Fibroblast of lung (primary cell): ENCODE measurements at places on chromosomes 3 and 15. TPM values are rescaled to one million over a fixed set of nuclear protein-coding genes. Genes with fewer than 3 reads are reported as not detected.
A peak's percentile ranks its signal among the peaks of the same experiment; 100 is the strongest.

Gene PLA2G4E
- total RNA-seq: not detected in 2 replicates

Gene ISG20
- total RNA-seq: 3.0 and 3.1 TPM in 2 replicates

Gene CPNE4
- 0.17 TPM in 1 of 2 replicates, not detected in the other for total RNA-seq

Gene WDR49
- total RNA-seq: under 0.01 and 0.26 TPM in 2 replicates

Gene CYP8B1
- not detected in 2 replicates for total RNA-seq

Gene DPPA2
- total RNA-seq: not detected in 2 replicates

Gene ROPN1
- not detected in 2 replicates for total RNA-seq

DNA sequence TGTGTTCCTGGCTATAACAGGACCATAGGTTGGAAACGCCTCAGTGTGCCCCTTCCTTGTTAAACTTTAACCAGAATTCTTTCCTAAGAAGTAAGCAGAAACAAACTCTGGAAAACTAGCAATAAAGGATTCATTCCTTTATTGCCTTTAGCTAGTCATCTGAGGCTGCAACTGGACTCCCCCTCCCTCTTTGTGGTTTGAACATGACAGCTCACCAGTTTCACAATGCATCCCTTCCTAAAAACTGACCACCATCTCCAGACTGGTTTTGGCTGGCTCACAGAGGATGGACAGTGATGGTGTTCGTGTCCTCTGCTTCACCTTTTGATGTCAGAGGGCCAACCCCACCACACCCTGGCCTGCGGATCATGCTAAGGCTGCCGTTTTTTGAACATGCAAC lies 27.9 kb upstream of the TGFBR2 start:
- DNase-seq: peak; percentile 97

- peak; percentile 84 for DNase-seq
These were observed 1142.2 kb downstream of the IGSF11 start for GRCh38 chr3:117892431-117892841.

DNA sequence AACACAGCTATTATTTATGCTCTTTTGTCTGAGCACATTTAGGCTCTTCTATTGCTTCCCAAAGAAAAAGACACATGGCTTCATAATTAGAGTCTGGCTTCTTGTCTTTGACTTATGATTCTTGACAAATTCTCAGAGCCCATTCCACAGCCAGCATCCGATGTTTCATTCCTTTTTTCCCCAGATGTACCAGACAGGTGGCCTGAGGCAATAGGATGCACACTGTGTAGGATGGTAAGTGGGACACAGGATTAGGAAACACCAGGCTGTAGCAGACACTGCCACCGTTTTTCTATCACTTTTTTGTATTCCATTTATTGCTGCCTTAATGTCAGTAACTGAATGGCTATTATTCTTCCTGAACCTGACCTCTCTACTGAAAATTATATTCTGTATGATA lies 188.9 kb upstream of the CDIN1 start:
- no peak for DNase-seq

DNA sequence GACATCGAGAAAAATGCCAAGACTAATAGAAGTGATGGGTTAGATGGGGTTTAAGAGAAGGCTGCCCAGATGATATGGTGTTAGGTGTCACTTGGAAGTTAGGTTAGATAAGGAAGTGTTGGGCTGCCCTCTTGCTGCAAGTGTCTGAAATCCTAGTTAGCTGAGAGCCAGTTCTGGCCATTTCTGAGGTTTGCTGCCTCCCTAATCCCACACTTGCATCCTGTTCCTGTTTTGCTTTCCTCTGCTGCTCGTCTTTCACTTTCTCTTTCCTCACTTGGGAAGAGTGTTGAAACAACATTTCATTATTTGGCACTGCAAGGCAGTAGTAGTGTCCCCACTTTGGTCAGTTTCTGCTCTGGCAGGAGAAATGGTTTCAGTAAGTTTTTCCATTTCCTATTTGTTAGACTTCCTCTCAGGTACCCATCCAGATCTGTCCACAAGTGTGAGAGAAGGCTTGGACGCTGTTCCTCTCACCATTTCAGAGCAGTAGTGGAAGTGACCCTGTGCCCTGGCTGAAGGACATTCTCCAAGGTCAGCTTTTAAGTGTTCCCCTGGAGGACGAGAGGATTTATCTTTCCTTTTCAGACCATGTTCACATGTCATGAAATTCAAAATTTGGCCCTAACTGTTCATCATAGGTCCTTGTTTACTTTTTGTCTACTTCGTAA lies 93.3 kb downstream of the ADAMTSL3 start:
- DNase-seq: peak; percentile 75

GRCh38 chr15:92891533-92892200 lies 8.5 kb upstream of the CHD2 start:
- no peak for DNase-seq

DNA sequence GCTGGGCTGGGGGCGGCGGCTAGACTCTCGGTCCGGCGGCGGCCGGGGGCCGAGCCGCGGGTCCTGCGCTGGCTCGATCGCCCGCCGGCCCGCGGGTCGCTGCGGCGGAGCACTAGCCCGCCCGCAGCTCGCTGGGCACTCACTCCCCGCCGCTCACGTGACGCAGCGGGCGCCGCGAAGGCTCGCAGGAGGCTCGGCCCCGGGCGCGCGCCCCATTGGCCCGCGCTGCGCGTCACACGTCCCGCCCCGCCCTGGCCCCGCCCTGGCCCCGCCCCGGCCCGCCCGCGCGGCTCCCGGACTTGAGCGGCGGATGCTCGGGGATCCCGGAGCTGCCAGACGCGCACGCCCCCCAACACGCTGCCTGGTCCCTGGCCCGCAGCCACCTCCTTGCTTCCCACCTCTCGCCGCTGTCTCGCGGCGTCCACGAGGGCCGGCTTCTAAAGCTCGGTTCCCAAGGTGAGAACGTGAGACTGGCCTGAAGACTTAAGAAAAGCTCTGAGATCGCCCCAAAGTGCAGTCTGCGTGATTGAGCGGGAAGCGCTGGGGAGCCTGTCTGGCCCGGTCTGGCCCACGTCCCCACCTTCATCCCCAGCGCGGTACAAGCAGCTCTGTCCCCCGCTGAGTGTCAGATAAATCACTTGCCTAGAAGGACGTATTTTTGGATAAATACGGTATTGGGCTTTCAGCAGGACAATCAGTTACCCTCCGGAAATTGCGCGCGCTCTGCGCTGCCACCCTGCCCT lies at the start of gene KLF15:
KLF15 (minus strand) TSS at position 114 of the 743 bp plus-strand sequence. CDS start 4,486 bp downstream, outside the sequence.
- peak; percentile 69 for DNase-seq

- no peak for DNase-seq
These were observed 11.2 kb downstream of the HERC1 start for GRCh38 chr15:63822580-63822979.

- no peak for DNase-seq
These were observed 66.6 kb downstream of the SUCLG2 start for GRCh38 chr3:67587811-67588210.

GRCh38 chr3:185337231-185337816 lies 25.6 kb upstream of the MAP3K13 start:
- DNase-seq: no peak

- DNase-seq: no peak
These were observed 14.2 kb downstream of the RHCG start for GRCh38 chr15:89482139-89482538.
